Foreskin fibroblast (primary cell): ENCODE measurements at places on chromosomes 12 and 14.

DNA sequence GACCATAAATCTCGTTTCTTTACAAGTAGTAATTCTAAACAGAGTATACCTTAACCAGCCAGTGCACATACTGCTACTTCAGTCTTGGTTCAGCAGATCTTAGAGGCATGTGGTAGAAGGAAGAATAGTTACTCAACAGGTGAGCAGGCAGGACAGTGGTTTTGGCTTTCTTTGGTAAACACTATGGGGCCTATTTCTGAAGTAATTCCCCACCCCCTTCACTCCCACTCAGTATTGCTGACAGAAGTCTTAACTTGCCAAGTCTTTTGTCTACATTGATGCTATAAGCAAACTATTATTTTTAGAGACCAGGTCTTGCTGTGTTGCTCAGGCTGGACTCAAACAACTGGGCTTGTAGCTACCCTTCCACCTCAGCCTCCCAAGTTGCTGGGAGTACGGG, 68.5 kb downstream of the FBXO34 start:
- DNase-seq, result no peak

DNA sequence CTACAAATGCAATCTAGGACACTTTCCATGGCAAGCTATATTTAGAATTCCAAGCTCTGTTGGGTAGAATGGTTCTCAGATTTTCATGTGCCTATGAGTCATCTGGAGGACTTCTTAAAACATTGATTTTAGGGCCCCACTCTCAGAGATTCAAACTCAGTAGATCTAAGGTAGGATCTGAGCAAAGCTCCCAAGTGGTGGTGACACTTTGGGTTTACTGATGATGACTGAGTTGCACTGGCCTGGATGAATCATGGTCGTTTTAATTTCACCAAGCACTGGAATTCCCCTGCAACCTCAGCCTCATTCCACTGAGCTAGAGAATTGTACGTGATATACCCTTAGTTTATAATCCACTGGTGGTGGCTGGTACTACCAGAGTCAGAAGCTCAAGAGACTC, 86.5 kb downstream of the PPM1H start:
- DNase-seq, result peak; percentile 62

DNA sequence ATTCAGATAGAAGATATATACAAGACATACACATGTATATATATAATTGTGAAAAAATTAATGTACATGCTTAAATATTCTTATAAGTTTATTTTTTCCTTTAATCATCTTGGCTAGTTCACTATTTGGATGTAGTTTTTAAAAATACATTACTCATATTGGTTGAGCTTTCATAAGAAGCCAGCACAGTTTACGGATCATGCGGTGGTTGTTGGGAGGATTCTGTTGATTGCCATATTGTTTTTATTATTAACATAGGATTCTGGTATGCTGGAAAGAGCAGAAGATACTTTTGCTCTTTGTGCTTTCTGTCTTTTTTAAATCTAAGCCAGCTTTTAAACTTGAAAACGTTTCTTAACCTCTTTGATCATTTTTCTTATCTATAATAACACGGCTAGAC, 163.4 kb downstream of the OTOGL start:
- peak; percentile 67 for DNase-seq

- DNase-seq, result peak; percentile 8
Measured at GRCh38 chr12:5391653-5392052, 40.3 kb upstream of the NTF3 start.

DNA sequence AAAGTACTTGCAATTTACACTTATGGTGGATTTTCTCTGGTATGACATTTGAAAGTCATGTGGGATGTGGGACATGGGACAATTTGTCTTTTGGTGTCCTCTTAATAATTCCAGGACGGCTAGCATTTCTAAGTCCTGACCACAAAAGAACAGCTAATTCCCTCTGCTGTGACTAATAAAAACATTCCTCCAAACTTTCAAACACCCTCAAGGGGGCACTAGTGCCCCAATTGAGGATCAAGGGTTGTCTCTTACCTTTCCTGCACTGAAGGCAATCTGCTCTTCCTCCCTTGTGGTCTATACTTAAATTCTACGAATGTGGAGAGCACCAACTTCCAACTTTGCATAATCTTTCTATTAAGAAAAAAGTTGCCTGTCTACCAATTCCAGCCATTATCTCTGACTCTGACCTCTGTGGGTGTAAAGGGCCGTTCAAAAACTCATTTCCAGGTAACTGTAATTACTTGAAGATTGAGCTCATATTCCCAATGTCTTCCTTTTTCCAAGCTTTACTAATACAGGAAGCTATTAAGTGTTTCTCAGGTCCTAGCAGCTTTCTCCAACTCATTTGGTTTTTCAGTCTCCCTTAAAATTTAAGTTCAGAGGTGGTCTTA, 210.2 kb downstream of the PTPRO start:
- peak; percentile 70 for DNase-seq
